ENCODE measurements at places on chromosomes 12 and 14.

DNA sequence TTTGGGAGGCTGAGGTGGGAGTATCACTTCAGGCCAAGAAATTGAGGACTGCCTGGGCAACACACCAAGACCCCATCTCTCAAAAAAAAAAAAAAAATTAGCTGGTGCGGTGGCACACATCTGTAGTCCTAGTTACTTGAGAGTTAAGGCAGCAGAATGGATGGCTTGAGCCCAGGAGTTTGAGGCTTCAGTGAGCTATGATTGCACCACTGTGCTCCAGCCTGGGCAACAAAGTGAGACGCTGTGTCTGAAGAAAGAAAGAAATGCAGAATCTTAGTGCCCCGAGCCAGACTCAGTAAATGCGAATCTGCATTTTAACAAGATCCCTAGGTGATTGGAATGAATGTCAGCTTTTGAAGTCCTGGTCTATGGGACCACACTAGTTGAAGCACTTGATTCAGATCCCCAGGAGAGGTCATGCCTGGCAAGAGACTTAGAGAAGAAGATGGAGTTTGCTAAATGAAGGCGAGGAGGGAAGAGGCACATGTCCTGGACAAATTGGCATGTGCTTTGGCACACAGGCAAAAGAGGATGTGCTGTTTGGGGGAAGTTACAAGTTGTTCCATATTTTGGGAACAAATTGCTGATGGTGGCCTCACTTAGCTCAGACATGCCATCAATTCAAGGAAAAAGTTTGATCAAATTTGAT lies 56.6 kb downstream of the DRAM1 start:
- DNase-seq: no peak

DNA sequence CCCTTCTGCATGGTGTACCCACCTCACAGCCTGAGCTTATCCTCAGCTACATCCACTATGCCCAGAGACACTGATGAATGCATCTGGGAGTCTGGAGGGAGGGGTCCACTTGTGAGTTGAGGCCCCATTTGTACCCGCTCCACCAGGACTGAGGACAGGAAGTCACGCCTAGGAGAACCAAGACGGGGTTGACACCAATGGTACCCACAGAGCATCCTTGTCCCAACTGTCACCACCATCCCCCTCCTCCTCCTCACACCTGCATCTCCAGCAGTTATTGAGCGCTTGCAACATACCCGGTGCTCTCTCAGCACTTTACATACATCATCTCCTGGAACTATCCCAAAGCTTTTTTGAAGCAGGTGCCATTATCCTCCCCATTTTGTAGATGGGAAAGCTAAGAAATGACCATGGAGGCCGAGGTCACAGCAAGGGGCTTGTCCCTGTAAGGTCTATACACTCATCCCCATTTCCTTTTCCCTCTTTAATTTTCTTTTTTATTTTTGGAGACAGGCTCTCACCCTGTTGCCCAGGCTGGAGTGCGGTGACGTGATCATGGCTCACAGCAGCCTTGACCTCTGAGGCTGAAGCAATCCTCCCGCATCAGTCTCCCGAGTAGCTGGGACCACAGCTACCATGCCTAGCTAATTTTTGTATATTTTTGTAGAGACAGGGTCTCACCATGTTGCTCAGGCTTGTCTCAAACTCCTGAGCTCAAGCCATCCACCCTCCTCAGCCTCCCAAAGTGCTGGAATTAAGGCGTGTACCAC lies 31.7 kb downstream of the DGLUCY start:
- peak; percentile 50 for DNase-seq

DNA sequence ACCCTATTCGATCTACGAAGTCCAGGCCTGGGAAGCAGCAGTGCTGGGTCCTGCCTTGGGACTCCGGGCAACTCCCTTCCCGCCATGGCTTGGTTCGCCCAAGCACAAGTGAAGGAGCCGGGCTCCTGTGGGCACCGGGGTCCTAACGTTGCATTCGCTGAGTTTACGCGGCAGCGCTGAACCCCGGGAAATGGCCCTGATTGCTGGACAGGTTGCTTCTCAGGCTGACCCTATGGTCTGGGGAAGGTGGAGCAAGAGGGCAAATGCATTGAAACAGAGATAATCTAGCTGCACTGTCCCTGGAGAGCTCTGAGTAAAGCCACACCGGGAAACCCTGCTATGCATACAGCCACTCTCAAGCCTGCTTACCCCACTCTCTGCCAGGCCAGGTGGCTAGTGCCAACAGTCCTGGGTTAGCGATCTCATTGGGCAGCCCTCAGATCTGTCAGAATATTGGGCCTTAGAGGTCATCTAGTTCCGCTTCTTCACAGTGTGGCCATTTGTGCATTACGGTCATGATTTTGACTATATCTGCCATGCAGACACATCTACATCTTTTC lies 11.3 kb downstream of the SYNE3 start:
- DNase-seq: no peak

GRCh38 chr14:63275611-63276010 lies 43.1 kb downstream of the GPHB5 start:
- DNase-seq: no peak

DNA sequence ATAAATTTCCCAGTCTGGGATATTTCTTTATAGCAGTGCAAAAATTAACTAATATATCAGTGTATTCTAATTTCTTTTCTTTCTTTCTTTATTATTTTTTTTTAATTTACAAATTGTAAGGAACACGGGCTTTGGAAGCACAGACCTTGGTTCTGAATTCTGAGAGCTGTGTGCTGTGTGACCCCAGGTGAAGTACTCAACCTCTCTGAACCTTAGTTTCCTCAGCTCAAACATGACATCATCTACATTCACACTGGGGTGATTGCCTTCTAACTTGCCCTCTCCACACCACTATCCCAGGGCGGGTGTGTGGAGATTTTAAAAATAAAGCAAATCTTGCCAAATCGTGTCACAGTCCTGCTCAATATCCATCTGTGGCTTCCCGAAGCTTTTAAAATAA lies 282.8 kb downstream of the C12orf75 start:
- DNase-seq: no peak
